ENCODE measurements at places on chromosomes 1 and 21.

DNA sequence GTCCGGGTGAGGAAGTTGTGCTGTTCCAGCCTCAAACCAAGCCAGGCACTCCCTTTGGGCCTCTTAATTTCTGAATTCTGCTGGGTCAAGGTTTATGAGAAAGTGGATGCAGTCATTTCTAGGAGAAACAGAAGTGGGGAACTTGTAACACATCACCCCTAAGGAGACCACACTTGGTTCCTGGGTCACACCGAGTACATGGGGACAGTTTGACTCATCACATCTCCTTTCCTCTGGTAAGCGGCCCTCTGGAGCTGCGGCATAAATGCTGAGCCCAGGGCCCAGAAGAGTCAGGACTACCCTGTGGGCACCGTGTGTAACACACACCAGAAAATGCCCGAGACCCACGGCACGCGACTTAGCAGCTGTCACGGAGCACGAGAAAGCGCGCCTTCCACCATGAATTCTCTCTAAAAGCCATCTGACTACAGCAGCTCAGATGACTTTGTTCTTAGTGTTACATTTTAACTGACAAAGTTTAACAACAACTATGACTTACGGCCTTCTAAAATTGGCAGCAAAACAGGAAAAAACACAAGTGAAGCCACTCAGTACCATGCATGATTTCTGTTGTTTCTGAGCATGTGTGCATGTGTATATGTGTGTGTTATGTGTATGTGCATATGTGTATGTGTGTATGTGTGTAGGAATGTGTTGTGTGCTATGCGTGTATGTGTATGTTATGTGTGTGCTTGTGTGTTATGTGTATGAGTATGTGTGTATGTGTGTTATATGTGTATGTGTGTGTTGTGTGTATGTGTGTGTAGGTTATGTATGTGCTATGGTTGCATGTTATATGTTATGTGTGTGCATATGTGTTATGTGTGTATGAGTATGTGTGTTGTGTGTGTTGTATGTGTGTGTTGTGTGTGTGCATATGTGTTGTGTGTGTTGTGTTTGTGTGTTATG lies 50.8 kb downstream of the TOMM20 start:
- DNase-seq = no peak

DNA sequence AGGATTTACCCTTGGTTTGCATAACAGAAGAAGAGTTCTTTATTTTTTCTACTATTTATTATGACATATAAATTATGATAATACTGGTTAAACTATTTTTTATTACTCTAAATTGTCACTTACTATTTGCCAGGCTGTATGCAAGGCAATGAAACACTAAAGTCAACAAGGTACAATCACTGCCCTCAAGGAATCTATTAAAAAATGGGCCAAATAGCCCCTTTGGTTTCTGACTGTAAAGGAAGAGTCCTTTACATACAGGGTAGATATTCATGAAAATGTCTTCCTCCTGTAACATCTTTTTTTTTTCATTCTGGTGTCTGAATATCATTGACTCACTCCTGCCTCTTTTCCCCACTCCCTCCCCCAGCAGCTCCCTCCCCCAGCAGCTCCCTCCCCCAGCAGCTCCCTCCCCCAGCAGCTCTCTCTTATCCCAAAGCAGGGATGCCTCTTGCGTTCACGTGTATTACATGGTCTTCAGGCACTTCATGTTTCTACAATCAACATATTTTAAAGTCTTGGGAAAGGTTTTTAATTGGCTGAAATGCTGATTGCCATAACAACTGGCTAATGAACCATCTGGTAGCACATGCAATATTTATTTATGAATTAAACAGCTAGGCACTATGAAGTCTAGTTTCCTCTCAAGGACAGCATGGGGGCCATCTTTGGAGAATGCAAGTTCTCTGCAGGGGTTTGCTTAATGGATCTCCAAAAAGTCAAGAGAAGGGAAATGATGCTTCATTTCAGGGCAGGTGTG lies 400.4 kb upstream of the PLXNA2 start:
- no peak for DNase-seq

DNA sequence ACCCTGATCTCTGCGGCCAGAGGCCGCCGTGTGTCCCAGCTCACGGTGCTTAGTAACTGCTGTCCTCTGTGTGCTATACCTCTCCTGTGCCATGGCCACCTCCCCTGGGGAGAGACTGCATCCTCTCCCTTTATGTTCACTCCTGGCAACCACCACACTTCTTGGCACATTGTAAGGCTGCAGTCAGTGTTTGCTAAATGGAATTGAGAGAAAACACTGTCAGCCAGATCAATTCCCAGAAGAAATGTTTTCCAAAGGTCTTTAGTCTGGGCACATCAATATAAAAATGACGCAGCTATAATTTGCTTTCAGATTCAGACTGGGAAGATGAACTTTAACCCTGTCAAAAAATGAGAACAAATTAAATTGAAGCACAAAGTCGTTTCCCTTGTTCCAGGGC lies 96.8 kb downstream of the BEND5 start:
- DNase-seq = no peak

DNA sequence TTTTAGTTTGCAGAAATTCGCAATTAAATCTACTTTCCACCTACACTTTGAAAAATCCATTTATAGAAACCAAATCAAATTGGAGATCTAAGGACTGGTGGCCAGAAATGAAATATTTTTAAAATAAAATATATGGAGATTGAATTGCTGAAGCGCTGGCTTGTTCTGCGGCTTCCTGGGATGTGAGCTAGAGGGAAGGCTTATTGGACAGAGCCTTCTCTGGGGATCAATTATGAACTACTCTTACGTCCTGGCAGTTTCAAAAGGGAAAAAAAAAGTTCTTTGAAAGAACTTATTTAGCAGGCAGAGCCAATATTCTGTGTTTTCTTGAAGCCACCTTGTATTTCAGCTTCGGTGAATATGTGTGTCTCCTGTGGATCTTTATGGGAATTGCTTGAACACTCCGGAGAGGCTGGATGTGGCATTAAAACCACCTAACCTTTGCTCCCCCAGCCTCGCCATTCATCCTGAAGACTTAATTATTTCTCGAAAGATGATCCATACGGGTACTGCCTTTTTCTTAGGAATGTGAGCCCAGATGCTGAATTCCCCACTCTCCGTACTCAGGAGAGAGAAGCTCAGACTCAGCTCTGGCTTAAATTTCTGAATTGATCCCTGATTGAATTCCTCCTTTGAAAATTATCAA lies 478.9 kb upstream of the VAMP3 start:
- DNase-seq = no peak

- no peak for DNase-seq
These were observed 18.6 kb downstream of the RHOU start for GRCh38 chr1:228753786-228754360.

- no peak for DNase-seq
These were observed 49.5 kb downstream of the ATP6V1G3 start for GRCh38 chr1:198491028-198491427.

DNA sequence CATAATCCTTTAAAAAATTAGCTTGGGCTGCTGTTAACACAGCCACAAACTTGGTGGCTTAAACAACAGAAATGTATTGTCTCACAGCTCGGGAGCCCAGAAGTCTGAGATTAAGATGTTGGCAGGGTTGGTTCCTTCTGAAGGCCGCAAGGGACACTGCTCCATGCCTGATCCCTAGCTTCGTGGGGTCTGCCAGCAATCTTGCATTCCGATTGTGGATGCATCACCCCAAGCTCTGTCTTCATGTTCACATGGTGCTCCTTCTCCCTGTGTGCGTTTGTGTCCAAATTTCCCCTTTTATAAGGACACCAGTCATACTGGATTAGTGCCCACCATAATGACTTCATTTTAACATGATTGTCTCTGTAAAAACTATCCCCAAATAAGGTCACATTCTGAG lies 5.0 kb upstream of the HHIPL2 start:
- DNase-seq = no peak

GRCh38 chr1:71738910-71739309 lies 543.4 kb downstream of the NEGR1 start:
- no peak for DNase-seq

GRCh38 chr1:108716437-108717230 lies 3.9 kb downstream of the FNDC7 start:
- DNase-seq = no peak

GRCh38 chr1:226981838-226982237 lies 41.7 kb downstream of the COQ8A start:
- no peak for DNase-seq

GRCh38 chr1:201406831-201407406 lies 7.8 kb upstream of the LAD1 start:
- DNase-seq = no peak

DNA sequence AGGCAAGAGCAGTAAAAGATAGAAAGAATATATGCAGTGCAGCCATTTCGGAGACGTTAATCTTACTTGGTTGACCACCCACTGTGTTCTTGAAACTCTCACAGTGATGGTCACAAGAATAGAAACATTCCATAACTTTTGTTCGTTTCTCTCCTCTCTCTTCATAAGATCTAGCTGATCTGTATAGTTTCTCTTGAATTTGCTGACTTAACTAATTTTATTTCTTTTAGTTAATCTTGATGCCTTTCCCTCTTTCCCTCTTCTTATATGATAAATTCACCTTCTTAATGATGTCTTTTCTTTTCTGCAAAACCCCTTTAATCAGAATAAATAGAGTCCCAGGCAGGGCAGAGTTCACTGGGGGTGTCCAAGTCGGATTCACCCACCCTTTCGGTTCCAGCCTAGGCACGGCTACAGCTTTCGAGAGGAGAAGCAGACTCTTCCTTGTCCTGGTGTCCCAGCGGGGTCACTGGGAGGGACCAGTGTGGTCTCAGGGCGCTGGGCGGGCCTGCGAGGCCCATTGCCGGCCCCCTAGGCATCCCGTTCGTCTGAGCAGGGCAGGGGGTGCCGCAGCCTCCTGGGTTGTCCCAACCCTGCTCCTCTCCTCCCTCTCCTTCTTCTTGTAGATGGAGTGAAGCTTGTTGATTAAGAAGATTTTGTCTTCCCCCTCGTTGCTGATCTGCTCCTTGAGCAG lies 39.8 kb downstream of the ZNF691 start:
- DNase-seq = no peak

DNA sequence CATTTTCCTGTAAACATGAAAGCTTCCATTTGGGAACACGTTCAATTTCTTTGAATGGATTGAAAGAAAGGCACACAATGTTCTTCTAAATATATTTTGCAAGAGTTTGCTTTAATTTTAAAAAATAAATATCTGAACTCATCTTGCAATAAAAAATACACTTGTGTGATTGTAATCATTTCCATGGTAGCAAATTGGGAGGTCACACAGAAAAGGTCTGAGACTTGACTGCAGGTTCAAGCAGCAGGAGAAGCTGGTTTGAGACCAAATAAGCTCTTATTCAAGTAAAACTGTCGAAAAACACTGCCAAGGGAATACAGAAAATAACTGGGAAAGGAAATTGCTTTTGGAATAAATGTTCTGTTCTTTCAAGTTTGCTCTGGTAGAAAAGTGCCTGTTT lies 498.9 kb downstream of the ADGRL2 start:
- DNase-seq = no peak

GRCh38 chr1:153353226-153353947 lies 4.3 kb upstream of the S100A9 start:
- DNase-seq = no peak

Measured in right kidney (tissue), 9 donors.